ENCODE measurements at places on chromosomes 4 and X.
A peak's percentile ranks its signal among the peaks of the same experiment; 100 is the strongest.

DNA sequence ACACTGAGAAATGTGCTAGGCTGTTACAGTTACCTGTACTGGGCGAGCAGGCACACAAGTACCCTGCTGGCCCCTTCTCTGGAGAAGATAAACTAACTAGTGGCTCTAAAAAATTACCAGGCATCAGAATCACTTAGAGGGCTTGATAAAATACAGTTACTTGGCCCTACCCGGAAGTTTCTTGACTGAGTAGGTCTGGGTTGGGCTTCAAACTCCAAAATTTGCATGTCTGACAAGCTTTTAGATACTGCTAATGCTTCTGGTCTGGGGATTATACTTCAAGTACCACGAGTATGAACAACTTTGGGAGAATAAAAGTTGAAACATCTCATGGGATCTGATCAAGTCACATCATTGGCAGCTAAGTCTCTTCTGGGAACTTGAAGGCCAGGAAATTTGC lies 30.8 kb downstream of the CEP135 start:
- DNase-seq, result no peak

- no peak for DNase-seq
Measured at GRCh38 chr4:53793096-53793495, 201.8 kb upstream of the LNX1 start.

- no peak for DNase-seq
Measured at GRCh38 chrX:72475338-72475737, 97.3 kb downstream of the HDAC8 start.

GRCh38 chrX:22742174-22742573 lies 257.6 kb upstream of the DDX53 start:
- peak; percentile 64 for DNase-seq

- DNase-seq, result no peak
Measured at GRCh38 chr4:90960433-90960832, 833.2 kb downstream of the CCSER1 start.

- DNase-seq, result no peak
Measured at GRCh38 chr4:108916638-108917037, 153.8 kb upstream of the ETNPPL start.

Data from fibroblast of gingiva (primary cell).